ENCODE measurements at places on chromosomes 7 and 10.

GRCh38 chr10:103983367-103983911 is 16.5 kb downstream of the SLK start:
- no peak for DNase-seq

- DNase-seq, result no peak
These were observed 179.8 kb downstream of the EBF3 start for GRCh38 chr10:129784291-129784690.

- no peak for DNase-seq
These were observed 18.4 kb downstream of the VWA2 start for GRCh38 chr10:114257498-114257897.

GRCh38 chr7:27944643-27945042 is 204.7 kb downstream of the TAX1BP1 start:
- no peak for DNase-seq

DNA sequence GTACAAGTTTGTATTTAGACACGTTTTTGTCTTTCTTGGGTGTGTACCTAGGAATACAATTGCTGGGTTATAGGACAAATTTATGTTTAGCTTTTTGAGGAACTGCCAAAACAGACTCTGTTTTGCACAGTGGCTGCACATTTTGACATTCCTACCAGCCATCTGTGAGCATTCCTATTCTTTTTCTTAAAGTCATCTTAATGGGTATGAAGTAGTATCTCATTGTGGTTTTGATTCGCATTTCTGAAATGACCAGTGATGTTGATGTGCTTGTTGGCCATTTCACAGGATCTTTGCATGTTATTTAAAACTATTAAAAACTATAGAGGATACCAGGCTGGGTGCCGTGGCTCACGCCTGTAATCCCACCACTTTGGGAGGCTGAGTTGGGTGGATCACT is 32.6 kb upstream of the IL15RA start:
- no peak for DNase-seq

- DNase-seq, result no peak
These were observed 35.0 kb downstream of the PRR15 start for GRCh38 chr7:29598613-29599012.

- DNase-seq, result no peak
These were observed 231.6 kb downstream of the GRM8 start for GRCh38 chr7:127021019-127021738.

DNA sequence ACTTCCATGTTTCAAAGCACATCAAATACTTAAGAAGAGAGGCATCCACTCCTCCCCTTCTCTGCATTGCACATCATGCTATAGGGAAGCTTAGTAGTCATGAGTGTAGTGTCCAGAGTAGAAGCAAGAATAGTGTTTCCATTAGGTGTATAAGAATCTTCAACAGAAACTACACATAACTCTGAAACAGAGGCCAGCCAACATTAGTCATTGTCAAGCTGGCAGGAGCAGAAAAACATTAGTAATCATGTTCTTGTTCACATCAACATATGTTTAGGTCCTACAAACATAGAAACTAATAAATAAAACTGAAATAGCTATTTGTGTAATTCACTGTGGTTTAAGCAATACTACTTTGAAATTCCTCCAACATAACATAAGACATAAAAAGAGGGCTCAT is 370.2 kb downstream of the PPP1R3A start:
- DNase-seq, result no peak

DNA sequence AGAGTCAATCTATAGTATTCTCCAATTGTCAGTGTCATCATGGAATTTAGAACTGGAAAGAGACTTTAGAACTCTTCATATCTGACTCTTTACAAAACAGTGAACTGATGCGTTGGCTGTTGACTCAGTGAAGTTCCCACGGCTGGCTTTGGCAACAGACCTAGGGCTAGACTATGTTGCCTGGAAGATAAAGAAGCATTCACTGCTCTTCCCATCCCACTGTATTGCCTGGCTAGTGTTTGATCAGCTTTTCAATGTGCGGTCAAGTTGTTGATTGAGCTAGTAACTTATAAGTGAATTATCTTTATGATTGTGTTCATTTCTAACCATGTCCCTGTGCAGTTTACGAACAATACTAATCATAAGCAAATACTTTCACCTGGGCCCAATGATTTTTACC is 365.7 kb upstream of the LRGUK start:
- DNase-seq, result no peak

- DNase-seq, result no peak
These were observed 51.9 kb downstream of the SLC29A4 start for GRCh38 chr7:5334671-5335070.
